Stimulated activated CD4-positive, alpha-beta T cell treated with anti-CD3 and anti-CD28 coated beads, Interleukin-1b, Interleukin-23, amount 100 ng/mL, for 4 hours (primary cell): ENCODE measurements at places on chromosomes 13 and 19.

DNA sequence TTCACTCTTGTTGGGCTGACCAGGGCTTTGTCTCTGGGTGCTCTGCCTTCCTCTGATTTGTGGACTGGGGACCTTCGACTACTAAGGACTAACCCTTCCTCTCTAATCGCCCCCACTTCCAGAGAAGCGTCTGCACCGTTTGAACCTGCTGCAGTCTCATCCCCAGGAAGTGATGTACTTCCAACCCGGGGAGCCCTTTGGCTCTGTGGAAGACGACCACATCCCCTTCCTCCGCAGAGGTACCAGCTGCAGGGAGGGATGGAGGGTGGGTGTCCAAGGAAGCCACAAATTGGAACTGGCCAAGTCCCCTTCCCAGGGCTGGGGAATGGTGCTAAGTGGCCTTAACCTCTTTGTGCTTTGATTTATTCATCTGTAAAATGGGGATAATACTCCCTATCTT lies 9.2 kb downstream of the QPCTL start:
- no peak for DNase-seq

- no peak for DNase-seq
These were observed 2.6 kb downstream of the POU2F2 start for GRCh38 chr19:42129399-42130253.

DNA sequence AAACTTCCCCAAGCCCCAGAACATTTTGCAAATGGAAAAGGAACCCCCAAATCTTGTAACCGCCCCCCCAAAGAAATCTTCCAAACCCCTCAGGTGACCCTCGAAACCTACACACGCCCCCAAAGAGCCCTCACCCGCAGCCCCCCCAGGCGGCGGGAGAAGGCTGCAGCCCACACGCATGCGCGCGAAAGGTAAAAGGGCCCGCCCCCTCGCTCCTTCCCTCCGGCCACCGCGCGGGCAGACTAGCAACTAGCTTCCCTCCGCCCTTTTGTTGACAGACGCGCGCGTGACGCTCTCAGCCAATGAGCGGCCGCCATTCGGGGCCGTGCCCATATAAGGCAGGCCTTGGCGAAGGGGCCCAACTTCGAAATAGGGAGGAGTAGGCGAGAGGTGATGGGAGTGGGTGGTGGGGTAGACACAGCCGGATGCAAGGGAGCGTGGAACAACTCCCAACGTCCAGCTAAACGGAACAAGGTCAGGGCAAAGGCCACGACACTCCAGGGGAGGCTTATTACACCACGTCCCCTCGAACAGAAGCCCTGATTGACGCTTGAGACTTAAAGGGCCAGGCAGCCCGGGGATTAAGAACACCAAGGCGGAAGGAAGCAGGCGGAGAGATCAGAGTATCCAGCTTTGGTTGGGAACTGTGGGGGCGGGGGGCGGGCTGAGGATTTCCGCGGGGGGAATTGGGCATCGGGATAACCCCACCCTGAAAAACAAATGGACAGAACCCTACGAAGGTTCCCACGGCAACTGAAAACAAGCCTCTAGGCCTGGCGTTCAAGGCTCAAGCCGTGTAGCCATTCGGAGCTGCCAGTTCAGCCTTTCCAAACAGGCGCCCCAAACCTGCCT lies 13.3 kb downstream of the FBXO46 start:
- peak; percentile 94 for DNase-seq

DNA sequence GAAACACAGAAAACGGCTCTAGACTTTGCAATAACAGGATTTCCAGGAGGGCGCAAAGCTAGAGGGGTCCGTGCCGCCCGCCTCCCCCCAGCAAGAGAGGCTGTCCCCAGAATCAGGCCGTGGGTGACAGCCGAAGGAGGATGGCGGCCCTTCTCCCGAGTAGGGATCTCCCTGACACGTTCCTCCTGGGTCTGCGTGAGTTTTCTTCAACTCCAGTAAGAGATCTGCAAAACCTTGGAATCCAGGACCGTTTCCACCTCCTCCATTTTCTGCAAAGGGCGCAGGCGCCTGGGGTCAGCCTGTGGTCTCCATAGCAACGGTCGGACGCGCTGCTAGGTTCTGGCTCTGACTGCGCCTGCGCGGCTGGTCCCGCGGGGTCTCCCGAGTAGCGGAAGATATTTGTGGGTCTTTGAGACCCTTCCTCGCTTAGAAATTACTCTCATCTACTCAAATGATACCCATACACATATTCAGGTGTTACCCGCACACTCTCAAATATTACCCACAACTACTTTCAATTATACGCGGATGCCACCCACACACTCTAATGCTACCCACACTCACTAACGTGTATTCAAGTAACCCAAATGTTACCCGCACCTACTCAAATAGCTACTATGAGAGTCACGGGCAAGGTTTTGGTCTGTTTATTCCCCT lies 2.1 kb downstream of the PNMA8C start:
- no peak for DNase-seq

- DNase-seq, result no peak
These were observed 18.7 kb upstream of the AURKC start for GRCh38 chr19:57212109-57212508.

DNA sequence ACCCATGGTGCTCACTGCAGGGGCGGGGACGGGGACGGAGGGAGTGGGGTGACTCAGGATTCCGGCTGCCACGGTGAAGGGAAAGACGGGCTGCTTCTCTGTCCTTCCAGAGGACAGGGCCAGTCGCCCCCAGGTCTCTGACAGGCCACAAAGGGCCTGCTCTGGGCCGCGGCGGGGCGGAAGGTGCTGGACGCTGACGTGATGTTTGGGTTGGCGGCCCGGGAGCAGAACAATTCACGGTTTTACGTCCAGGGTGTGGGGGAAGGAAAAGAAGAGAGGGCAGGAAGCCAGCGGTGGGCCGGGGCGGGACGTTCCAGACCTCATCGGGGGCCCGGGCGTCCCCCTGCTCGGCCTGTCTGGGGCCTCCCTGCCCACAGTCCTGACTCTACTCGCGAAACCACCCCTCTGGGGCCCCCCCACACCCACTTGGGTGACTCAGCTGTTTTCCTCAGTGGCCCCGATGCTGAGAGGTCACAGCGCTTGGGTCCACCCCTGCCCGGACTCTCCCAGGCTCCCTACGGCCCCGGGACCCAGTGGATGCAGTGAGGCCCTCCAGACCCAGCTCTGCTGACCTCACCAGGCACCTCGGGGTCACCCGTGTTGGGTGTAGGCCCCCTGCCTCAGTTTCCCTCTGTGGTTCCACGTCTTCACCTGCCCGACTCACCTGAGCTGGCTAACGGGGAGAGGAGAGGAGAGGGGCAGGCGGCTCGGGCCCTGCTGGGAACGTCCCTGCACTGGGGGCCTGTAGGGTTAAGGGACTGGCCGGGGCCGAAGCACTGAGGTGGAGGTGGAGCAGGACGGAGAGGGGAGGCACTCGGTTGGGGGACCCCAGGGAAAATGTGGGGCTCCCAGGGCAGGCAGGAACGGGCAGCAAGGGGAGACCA lies 29.2 kb downstream of the PIP5K1C start:
- DNase-seq, result no peak

DNA sequence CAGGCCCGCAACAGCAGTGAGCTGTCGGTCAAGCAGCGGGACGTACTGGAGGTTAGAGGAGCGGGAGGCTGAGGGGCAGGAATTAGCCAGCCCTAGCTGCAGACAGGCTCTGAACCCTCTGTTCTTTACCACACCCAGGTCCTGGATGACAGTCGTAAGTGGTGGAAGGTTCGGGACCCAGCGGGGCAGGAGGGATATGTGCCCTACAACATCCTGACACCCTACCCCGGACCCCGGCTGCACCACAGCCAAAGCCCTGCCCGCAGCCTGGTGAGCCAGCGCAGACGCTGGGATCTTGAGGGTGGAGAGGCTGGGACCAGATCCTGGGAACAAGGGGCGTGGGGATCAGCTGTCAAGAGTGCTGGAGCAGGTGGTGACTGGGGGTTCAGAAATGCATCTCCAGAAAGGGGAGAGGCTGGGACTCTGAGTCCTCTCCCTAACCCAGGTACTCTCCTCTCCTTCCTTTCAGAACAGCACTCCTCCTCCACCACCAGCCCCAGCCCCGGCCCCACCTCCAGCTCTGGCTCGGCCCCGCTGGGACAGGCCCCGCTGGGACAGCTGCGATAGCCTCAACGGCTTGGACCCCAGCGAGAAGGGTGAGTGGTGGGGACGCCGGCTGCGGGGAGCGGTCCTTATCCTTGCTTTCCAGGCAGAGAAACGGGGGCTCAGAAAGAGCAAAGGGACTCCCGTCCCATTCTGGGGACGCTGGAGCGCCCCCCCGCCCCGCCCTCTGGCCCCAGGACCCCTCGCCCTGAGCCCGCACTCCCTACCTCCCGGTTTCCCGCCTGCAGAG lies 10.4 kb downstream of the EPS8L1 start:
- no peak for DNase-seq

DNA sequence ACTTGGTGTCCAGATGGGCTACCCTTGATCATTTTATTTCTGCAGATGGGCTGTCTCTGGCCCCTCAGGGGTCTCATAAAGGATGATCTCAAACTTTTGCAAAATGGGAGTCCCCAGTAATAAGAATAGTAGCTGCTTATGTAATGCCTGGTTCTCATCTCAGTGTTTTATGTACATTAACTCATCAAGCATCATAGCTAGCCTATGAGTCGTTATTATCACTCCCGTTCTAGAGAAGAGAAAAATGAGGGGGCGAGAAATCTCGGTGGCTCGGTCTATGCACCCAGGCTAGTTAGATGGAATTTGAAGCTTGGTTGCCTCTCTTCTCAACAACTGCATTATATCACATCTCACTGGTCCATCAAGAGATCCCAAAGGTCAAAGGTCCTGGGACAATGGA lies 3.4 kb downstream of the CACNG6 start:
- no peak for DNase-seq

- DNase-seq, result no peak
These were observed 42.6 kb downstream of the KPNA3 start for GRCh38 chr13:49749848-49750247.

DNA sequence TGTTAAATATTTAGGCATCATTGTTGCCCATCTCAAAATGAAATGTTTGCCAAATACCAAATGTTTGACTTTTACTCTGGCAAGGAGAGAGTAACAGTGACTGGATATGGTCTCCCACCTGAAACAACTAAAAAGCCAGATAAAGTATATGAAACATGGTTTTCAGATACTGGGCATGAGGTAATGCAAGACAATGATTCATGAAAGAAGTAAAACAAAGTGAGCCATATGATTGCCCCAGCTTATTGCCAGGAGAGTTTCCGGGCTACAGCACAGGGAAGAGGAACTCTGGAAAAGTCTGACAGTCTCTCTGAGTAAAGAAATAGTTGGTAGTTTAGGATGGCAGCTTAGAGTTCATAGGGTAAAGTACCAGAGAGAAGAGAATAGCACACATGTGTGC lies 354.6 kb downstream of the DNAJC15 start:
- no peak for DNase-seq

- DNase-seq, result no peak
These were observed 1288.9 kb upstream of the SLC10A2 start for GRCh38 chr13:104355041-104355670.

- peak; percentile 13 for DNase-seq
These were observed 14.4 kb downstream of the EPS15L1 start for GRCh38 chr19:16457195-16457953.

DNA sequence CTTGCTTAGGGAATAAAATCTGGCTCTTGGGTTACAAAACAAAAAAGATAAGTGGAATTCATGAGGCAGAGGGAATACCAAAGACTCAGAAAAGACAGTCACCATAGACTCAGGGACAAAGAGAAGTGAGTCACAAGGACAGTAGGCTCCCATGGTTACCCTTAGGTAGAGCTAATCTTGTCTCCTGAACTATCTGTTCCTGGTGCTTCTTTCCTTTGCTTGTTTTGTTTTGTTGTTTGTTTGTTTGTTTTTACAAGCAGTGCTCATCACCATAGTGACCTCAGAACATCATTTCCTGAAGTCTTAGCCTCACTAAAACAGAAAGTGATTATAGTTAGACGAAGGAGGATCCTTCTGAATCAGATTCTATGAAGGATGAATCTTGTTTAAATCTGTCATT lies 142.3 kb upstream of the SOX21 start:
- DNase-seq, result no peak

DNA sequence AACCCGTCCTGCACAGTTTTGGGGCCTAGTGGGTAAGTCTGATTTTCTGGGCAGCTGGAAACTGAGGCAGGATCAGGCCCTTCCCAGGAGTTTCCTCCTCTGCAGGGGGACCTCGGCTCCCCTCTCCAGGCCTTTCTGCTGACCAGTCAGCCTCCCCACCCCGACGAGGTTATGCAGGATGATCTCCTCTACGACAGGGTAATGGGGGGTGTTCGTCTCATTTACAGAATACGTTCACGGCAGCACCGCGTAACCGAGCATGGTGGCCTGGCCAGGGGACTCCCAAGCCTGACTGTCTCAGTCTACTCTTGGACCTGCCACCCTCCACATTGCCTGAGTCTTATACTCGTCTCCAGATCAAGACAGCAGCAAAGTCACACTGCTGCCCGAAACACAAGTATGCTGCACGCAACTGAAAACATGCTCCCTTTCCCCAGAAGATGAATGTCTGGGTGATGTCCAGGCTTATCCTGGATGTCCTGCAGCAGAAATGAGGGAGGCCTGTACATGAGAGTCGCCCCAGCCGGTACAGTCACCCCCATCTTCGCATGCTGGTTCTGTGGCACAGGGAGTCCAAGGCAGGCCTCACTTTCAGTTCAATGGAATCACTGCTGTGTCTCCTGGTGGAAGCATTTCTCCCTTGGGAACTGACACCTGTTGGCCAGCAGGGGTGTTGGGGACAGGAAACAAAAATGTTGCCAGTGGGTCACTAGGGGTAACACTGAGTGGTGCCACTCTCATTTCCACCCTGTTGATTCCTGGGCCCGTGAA lies 120.8 kb downstream of the SOX1 start:
- no peak for DNase-seq

GRCh38 chr13:108357228-108357627 lies 87.7 kb downstream of the TNFSF13B start:
- DNase-seq, result no peak

DNA sequence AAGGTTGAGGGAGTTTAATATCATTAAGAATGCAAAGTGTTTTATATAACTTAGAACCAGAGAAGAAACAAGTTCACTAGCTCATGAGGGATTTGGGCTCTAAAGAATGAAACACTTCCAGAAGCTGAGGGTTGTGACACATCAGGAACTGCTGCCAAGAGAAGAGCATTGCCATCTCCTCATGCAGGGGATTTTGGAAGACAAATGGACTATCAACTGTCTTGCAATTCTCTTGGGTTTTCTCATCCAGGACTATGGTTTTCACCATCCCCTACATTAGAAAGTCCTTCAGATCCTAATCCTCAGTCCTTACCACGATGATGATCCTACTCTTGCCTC lies 59.7 kb upstream of the KL start:
- DNase-seq, result no peak

DNA sequence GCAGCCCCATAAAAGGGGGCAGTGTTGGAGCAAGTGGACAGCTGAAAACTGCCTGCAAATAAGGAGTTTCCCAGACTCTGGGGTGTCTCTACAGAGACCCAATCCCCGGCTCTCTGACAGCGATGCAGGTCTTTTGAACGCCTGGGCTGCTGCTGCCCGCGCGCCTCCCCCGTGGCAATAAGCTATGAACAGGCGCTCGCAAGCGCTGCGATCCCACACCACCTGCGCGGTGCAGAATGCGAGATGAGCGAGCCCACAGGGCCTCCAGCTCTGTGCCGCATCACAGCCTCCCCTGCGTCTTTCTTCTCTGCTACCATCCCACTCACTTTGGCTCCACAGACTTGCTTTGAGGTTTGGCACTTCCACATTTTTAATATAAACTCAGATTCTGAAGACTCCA lies 62.3 kb downstream of the KCTD15 start:
- DNase-seq, result no peak

GRCh38 chr13:55816976-55817601 lies 1323.6 kb upstream of the PRR20A start:
- no peak for DNase-seq
